CD4-positive, alpha-beta T cell treated with Interleukin-6 at 100 ng/mL for 8 hours (primary cell): ENCODE measurements at places on chromosomes 16 and 17.

- no peak for DNase-seq
Observed at GRCh38 chr17:34400301-34400931, 37.4 kb upstream of the CCL1 start.

GRCh38 chr17:43878260-43879175 lies 28.8 kb downstream of the MPP2 start:
- peak; percentile 47 for DNase-seq

DNA sequence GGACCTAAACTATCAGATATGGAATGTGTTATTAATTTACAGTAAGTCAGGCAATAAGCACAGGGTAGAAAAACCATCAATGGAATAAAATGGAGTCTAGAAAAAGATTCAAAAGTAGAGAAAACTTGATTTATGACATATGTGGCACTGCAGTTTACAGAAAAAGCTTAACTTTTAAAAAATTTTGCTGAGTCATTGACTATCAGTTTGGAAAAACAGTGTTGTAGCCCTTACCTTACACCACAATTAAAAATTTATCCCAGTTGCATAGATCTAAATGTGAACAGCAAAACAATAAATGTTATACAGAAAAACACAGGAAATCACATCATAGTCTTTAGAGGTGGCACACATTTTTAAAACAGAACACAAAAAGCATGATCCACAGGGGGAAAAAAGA lies 108.5 kb downstream of the USP22 start:
- no peak for DNase-seq

- DNase-seq: no peak
Observed at GRCh38 chr16:77711775-77712174, 10.5 kb upstream of the NUDT7 start.

GRCh38 chr17:65261152-65261551 lies 124.0 kb downstream of the RGS9 start:
- DNase-seq: no peak

- DNase-seq: no peak
Observed at GRCh38 chr16:90031931-90032673, 12.8 kb upstream of the DBNDD1 start.
